ENCODE measurements at places on chromosomes 2 and 18.
A peak's percentile ranks its signal among the peaks of the same experiment; 100 is the strongest.

GRCh38 chr18:79735071-79735980, 55.7 kb downstream of the CTDP1 start:
- no peak for DNase-seq

DNA sequence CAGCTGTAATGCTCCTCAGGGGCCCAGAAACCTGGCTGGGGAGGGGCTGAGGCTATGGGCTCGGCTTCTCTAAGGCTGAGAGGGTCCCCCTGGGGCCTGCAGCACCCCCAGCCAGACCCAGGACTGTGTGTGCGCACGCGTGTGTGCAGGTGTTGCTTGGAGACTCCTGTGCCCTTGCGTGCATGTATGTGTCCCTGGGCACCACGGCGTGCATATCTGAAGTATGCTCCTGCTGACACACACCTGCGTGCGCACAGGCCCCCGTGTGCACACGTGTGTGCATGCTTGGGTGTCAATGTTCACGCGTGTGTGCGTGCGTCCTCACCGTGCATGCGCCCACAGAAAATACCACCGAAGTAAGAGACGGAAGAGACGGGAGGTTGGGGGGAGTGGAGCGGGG, 14.9 kb upstream of the ECEL1 start:
- no peak for DNase-seq

DNA sequence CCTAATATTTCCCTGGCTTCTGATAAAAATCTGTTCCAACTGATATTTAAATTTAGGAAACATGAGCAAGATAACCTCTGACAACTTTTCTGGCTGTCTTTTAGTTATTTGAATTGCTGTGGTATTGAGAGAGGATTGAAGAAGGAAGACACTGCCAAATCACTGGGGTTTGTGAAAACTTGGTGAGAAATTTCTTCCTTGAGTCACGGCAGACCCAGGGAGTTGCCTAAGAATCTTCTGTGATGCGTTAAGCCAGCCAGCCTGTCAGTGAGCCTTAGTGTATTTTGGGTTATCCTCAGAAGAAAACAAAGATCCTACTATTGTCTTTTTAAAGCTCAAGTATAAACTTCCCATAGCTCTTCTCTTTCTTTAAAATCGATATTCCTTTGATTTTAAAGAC, 17.5 kb upstream of the DOK6 start:
- no peak for DNase-seq

- no peak for DNase-seq
Measured at GRCh38 chr2:33406622-33407021, 69.8 kb upstream of the RASGRP3 start.

DNA sequence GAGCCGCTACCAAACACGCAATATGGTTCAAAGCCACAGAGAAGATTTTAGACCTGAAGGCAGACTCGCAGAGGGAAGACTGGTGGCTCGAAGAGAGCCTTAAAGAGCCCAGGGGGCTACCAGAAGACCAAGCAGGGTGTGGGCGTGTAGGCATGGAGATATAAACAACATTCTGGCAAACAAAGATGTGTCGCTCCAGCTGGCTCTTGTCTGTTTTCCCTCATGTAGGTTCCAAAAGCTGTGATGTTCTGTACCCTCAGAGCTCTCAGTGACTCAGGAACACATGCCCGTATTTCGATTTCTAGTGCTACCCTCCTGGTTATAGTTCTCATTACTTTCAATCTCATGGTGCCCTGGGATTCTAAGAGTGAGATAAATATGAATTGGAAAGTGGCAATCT, 44.5 kb downstream of the DOCK10 start:
- no peak for DNase-seq

GRCh38 chr2:96832408-96832753, 11.4 kb downstream of the ANKRD23 start:
- DNase-seq: no peak

DNA sequence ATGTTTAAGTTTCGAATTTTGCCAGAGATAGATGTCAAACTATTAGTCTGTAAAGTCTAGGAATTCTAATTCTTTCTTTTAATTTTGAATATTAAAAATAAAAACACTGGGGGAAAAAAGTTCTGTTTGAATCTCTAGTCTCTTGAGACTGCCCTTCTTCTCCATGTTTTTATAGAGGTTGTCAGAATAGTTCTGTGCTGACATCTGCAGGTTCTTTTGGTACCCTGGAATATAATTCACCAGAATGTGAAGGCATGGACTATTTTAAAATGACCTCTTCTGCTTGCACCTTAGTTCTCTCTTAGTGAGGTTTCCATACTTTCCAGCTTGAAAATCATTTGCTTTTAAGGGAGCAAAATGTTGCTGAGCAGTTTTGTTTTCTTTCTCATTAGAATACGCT, 121.0 kb upstream of the MSTN start:
- no peak for DNase-seq

- no peak for DNase-seq
Measured at GRCh38 chr2:6448893-6449292, 416.8 kb downstream of the CMPK2 start.

GRCh38 chr2:20584045-20584398, 66.9 kb downstream of the HS1BP3 start:
- no peak for DNase-seq

- no peak for DNase-seq
Measured at GRCh38 chr2:4381773-4382172, 678.4 kb downstream of the DCDC2C start.

DNA sequence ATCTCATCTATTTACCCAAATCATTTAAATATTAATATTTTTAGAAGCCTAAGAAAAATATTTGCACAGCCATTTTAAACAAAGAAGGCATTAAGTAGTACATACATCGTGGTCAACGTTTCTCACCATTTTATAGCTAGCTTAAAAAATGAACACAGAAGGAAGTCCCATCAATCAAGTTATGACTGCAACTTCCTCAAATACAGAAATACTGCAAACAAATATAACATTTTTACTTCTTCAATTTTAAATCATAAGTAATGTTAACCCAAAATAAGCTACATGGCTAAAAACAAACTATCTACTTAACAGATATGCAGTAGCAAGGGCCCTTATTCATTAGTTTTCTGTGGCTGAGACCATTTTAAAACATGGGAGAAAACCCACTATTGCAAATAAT, 30.6 kb downstream of the ITSN2 start:
- no peak for DNase-seq

DNA sequence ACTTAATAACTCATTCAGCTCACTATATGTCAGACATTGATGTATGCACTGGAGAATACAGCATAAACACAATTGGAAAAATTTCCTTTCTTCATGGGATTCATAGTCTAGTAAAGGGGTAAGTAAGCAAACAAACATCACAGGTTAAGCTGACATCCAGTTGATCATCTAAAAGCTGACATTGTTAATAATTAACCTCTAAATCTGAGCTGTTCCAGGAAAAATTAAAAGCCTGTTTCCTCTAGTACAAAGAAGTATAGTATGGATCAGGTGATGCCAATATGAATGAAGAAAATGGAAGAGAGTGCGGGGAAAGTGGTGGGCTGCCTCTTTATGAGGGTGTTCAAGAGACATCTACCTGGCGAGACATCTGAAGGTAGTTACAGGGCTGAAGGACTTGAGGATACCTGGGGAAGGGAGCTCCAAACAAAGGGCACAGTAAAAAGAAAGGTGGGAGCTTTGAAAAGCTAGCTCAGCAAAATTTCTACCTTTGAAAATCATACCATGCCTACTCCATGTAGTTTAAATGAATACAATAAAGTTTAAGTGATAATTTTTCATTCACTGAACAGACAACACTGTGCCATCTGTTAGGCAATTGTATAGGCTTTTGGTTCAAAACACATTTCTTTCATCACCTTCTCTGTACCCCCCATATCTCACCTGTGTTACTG, 619.3 kb downstream of the TRIB2 start:
- no peak for DNase-seq

GRCh38 chr2:98367721-98368120, 21.5 kb downstream of the CNGA3 start:
- no peak for DNase-seq

DNA sequence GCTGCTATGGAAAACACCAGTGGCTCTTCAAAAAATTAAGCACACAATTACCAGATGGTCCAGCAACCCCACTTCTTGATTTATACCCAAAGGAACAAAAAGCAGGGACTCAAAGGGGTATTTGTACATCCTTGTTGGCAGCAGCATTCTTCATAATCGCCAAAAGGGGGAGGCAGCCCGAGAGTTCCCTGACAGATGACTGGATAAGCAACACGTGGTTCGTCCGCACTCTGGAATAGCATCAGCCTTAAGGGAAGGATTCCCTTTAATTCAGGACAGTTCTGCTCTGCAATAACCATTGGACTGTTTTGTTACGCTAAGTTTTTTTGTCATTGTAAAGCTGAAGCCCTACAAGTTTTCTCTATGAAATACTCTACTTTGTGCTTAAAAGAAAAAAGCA, 76.7 kb upstream of the TWIST2 start:
- DNase-seq: no peak

- no peak for DNase-seq
Measured at GRCh38 chr2:30216157-30216556, 15.2 kb upstream of the LBH start.

- no peak for DNase-seq
Measured at GRCh38 chr2:161905389-161906046, 168.5 kb downstream of the DPP4 start.

GRCh38 chr2:190354003-190354690, 10.8 kb downstream of the INPP1 start:
- no peak for DNase-seq

DNA sequence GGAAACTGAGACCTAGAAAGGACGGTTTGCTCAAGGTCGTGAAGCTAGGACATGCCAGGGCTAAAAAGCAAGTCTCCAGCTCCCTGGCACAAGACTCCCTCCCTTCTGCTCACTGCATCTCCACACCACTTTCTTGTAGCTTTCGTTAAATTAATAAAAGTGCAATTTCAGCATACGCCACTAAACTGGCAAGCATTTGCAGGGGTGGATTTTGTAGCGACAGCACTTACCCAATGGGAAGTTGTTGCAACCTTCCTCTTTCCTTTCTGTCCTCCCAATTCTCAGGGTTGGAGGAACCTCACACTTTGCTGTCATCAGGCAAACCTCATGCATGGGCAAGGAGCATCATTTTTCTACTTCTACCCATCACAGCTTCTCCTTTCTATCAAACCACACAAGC, 7.4 kb upstream of the RHOB start:
- no peak for DNase-seq

DNA sequence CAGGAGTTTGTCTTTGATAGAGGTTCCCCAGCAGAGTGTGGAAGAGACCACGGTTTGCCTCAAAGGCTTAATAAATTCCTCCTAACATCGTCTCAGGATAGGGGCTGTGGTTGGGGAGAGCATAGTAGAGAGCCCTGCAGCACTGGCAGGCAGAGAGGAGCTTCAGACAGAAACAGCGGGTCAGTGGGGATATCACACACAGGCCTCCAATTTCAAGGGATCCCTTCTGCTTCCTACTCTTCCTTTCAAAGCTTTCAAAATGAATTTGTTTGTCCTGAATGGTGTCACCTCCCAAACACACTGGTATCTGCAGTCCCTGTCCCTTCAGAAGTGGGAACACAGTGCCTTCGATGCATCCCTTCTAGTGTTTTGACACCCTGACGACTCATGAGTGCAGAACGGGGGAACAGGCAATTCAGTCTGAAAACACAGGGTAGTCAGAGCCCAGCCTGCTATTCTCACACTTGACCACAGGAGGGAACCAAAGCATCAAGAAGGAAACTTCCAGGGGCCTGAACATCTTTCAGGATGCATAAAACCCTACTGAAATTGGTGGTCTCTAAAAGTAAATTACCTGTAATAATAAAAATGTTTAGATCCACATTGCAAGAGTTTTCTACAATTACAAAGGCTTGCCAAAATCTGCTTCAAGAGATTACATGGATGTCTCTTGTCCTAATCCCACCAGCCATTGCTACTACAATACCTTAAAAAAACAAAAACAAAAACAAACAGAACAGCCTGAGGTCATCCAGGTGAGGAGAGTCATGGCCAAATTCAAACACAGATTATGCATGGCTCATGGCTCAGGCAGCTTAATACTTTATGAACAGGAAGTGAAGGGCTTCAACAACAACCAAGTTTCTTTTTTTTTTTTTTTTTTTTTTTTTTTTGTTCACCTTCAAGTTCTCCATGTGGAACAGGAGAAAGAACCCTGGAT, 49.8 kb downstream of the SLC14A2 start:
- peak; percentile 20 for DNase-seq

DNA sequence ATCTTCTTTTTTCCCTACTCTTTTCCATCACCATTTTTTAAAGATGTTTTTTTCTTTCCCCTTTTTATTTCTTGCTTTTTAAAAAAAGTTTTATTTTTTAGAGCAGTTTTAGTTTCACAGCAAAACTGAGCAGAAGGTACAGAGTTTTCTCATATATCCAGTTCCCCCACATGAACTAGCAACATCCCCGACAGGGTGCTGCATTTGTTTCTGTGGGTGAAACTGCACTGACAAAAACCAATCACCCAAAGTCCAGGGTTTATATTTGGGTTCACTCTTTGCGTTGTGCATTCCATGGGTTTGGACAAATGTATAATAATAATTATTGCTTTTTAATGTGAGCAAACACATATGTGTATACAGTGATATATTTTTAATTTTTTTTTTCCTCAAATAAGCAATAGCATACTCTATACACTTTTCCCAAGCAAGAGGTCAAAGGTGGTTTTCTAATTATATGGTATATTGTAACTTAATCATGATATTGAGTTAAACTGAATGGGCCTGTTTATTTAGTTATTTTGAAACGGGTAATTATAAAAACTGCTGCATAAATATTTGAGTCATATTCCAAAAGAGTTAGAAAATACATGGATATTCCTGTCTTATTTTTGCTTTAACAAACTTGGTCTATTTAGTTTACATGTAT, 50.3 kb downstream of the NCK2 start:
- DNase-seq: no peak

GRCh38 chr18:65057439-65058083, 693.3 kb upstream of the CDH7 start:
- no peak for DNase-seq

GRCh38 chr2:212367431-212367830, 171.2 kb downstream of the ERBB4 start:
- no peak for DNase-seq

Measured in T-helper 17 cell (primary cell).